Activated naive CD4-positive, alpha-beta T cell treated with anti-CD3 and anti-CD28 coated beads, Interleukin-2, amount 50 U/mL, for 16 hours (primary cell): ENCODE measurements at places on chromosomes 5 and 9.

- DNase-seq: no peak
Observed at GRCh38 chr5:375336-375920, 53.9 kb downstream of the AHRR start.

DNA sequence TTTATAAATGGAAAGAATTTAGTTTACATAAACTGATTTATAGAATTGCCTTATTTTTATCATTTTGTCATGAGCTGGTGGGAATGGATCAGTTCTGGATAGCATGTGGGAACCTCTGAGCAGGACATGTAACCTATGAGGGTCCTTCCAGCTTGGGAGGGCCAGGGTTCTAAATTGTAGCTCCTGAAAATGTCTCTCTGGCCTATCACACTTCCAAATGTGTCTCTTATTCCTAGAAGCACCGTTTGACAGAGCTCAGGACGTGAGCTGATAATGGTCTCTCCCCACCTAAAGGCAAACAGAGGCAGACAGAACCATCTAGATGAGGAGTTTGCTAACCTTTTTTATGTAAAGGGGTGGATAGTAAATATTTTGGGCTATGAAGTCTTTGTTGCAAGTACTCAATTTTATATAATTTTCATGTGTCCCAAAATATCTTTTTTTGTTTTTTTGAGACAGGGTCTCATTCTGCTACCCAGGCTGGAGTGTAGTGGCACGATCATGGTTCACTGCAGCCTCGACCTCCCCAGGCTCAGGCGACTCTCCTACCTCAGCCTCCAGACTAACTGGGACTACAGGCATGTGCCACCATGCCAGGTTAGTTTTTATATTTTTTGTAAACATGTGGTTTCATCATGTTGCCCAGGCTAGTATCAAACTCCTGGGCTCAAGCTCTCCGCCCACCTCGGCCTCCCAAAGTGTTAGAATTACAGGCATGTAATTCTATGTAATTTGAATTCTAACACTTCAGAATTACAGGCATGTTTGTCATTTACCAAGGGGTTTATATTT, 4.0 kb downstream of the TRAF1 start:
- DNase-seq: no peak

DNA sequence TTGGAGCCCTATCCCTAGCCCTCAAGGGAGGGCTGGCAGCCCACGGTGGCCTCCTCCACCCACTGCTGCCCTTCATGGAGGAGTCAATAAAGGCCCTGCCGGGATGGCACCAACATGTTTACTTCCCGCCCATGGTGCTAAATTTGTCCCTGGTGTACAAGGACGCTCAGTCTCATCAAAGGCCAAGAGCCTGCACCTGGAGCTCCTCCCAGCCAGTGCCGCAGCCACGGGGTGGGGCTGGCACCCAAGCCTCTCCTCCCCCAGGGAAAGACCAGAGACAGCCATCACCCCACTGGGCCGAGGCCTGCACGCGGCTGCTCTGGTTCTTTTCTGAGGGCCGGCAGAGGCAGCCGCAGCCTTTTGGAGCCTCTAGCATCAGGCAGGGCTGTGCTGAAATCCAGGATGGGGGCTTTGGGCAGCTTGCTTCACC, 34.8 kb upstream of the RXRA start:
- no peak for DNase-seq

GRCh38 chr5:79936646-79937216, 54.3 kb downstream of the MTX3 start:
- no peak for DNase-seq

DNA sequence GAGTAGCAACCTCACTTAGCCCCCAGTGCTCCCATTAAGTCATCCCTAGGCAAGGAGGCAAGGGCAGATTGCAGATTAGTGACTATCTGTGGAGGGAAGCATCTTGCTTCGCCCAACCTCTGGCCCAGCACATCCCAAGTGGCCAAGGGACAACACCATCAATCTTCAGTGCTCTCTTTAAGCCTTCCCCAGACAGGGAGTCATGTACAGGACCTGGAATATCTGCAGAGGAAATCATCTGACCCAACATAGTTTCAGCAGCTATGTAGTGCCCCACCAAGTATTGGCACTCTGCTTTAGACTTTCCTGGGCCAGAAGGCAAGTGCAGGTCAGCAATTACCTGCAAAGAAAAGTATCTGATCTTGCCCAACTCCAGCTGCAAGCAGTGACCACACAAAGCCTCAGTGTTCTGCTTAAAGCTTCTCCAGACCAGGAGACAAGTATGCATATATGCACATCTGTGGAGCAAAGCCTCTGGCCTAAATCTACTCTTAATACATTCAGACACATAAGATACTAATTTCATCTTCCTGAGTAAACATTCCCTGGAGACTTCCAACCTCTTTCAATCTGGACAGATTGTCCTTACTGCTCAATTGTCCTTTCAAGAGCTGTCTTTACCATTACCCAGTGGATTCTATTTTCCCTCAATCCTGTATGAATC, 224.8 kb upstream of the VLDLR start:
- DNase-seq: no peak

DNA sequence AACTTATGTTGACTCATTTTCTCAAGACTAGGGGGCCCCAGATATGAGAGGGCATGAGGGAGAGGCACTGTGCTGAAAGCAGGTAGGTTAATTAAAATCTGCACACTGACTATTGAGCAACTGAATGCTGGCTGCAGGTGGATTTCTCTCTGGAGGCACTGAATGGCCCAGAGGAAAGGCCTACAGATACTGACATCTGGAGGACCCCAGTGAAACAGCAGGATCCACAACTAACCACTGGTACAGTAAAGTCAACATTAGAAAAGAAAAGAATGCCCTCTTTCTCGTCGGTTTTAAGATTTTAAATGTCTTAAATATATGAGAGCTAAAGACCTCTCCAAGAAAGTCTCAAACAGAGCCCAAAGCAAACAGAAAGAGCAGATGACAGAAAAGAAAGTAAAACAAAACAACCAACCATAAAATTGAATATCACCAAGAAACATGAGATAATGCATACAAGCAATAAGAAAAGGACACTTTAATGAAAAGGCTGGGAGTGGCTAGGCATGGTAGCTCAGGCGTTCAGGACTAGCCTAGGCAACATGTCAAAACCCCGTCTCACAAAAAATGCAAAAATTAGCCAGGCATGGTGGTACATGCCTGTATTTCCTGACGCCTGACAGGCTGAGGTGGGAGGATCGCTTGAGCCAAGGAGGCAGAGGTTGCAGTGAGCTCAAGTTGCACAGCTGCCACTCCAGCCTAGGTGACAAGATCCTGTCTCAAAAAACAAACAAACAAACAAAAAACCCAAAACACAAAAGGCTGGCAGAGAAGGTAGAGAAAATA, 43.3 kb downstream of the PUM3 start:
- DNase-seq: no peak

GRCh38 chr5:119274030-119274766, 81.6 kb upstream of the TNFAIP8 start:
- no peak for DNase-seq

DNA sequence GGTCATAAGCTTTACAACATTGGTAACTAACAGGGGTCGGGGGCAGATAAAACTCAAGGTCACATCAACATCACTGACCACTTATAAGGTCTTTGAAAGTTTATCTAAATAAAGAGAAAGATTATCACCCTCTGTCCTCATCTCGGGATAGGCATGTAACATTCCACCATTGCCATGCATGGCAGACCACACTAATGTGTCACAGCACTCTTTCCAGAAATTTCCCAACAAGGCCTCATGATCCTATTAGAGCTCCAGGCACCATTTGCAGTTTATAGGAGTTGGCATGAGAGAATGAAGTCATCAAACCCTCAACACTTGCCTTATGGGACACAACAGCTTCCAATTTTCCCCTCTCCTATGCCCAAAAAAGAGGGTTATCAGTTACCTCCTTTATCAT, 31.9 kb upstream of the ZNF622 start:
- no peak for DNase-seq

DNA sequence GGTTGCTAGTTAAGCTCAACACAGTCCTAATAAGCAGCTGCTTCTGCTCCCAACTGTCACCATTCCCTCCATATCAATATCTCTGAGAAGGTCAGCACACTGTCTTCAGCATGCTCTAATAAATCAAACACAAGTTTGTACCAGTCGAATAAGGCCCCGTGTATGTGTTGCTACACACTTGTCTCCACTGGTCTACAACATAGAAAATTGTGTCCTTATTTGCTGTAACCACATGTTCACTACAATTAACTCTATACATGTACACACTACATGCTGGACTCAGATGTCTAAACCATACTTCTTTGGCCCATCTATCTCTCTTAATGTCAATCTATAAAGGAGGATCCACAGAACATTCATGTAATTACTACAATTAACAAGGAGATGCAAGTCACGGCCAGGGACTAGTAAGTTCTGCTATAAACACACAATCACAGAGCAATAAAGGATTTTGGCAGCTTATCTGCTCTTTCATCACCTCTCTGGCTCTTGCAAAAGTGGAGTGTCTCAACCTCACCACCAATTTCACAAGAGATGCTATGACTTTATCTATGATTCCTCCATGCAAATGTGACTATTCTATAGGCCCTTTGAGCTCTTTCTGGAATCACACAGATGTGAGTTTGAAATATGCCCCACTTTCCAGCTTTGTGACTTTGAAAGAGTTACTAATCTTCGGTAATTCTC, 143.9 kb downstream of the SEMA5A start:
- DNase-seq: no peak

GRCh38 chr5:92409134-92409533, 1026.0 kb upstream of the ARRDC3 start:
- no peak for DNase-seq

GRCh38 chr5:151739939-151740335, 18.5 kb downstream of the ATOX1 start:
- no peak for DNase-seq

GRCh38 chr9:133342069-133342406, 5.9 kb downstream of the MED22 start:
- no peak for DNase-seq

DNA sequence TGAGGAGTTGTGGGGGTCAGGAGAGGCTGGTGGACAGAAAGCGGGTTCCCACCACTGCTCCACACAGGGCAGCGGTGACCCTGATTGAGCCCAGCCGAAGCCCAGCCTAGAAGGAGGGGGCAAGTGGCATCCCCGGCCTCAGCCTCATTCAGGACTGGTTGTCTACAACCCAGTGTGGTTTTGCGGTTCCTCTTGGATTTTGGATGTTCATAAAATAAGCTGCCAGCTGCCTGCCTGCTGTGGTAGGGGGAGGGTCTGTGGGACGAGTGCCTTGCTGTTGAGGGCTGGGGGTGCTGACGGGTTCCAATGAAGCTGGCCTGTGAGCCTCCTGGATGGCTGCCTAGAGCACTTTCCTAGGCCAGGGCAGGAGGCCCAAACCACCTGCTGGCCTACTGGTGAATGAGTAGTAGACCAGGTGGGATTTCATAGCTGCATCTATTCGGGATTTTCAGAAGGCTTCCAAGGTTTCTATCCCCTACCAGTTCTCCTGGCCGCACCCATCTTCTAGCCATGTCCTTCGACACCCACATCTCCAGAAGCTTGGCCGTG, 102.4 kb downstream of the NDFIP1 start:
- no peak for DNase-seq

DNA sequence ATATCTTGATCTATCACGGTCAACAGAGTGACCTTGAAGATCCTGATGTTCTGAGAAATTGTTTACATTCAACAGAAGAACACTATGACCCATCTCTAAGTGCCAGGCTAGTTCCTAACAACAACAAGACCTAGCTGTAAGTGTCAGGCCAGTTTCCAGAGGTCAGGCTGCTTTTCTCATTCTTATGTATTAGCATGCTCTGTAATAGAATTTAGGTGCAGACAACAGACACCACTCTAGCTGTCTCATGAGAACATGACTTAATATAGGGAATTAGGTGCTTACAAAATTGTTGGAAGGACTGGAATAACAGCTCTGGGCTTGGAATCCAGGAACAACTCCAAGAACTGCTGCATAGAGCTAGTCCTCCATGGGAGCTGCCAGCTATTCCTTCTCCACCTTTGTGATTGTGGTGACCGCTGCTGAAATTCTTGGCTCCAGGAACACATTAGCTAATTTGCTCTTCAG, 138.7 kb downstream of the SNX18 start:
- no peak for DNase-seq

GRCh38 chr5:123084730-123085605, 4.1 kb upstream of the PRDM6 start:
- no peak for DNase-seq

- DNase-seq: no peak
Observed at GRCh38 chr5:171157775-171158174, 151.3 kb upstream of the TLX3 start.

DNA sequence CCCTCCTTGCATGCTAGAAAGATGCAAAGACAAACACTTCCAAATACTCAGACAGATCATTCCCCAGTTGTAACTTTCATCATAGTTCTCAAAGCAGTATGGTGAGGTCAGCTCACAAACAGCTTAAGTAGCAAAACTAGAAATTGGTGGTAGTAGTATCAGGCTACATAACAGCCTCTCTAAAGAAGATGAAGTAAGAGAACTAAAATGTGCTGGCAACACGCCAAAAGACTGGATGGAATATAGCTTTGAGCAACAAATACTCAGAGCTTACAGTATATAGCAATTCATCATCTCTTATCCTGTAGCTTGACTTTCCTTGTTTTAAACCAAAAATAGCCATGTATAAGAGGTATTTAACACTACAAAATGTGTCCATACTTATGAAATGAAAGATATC, 7.5 kb downstream of the PFDN1 start:
- DNase-seq: no peak

DNA sequence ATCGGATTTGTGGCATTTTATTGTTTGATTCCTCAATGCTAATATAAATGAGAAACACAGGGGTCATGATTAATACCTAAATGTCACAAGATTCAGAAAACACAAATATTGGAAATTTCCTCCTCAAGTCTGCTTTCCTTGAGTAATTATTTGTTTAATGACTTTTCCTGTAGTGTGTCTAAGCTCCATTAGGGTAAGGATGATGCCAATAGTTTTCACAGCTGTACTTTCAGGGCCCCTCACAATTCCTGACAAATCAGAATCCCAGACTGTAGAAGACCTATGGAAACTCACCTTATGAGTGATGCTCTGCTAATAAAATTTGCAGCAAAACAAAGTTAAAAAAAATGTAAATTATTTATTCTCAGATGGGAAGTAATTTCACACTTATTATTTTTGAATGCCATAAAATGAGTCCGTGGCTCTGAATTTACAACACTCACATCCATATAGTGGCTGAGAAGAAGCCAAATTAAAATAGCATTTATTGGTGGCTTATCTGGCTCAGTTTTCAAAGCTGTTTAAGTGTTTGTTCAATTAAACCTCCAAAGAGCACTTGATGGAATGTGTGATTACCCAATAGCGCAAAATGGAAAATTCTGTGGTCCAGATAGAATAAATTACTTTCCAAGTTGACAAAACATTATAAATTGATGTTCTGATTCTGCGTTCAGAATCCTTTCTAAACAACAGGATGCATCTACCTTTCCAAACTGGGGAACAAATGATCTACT, 1.6 kb upstream of the SPINK14 start:
- no peak for DNase-seq

- DNase-seq: no peak
Observed at GRCh38 chr9:88270413-88270812, 117.8 kb upstream of the SPIN1 start.

GRCh38 chr9:98314381-98315066, 59.1 kb upstream of the TBC1D2 start:
- no peak for DNase-seq

- no peak for DNase-seq
Observed at GRCh38 chr9:29691145-29691544, 2117.9 kb upstream of the C9orf72 start.

- no peak for DNase-seq
Observed at GRCh38 chr9:88741335-88741734, 206.4 kb downstream of the NXNL2 start.

GRCh38 chr5:176611435-176611834, 1.5 kb upstream of the GPRIN1 start:
- DNase-seq: peak; percentile 27

- DNase-seq: no peak
Observed at GRCh38 chr5:52356311-52356918, 431.3 kb upstream of the ITGA1 start.
